ENCODE measurements at places on chromosomes 6 and 20.

- DNase-seq = no peak
Measured at GRCh38 chr6:110681543-110682459, 133.5 kb downstream of the CDK19 start.

DNA sequence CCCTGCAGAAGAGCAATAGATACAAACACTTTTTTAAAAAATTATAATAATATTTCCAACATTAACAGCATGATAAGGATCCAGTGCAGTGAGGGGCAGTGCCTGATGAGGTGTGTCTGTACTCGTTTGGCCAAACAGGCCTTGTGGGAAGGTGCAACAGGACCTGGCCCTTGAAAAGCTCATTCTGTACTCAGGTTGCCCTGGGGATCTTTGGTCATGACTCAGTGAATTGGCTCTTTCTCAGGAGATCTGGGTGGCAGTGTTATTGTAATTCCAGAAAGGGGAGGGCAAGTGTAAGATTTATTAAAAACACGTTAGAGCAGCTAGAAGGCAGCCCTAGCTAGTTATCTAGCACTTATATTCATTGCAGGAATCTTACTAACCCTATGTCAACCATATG lies 2.9 kb upstream of the SPINT3 start:
- DNase-seq = peak; percentile 3

- DNase-seq = peak; percentile 27
Measured at GRCh38 chr6:135667691-135668455, 170.3 kb upstream of the AHI1 start.

GRCh38 chr6:38610050-38610625 lies 29.6 kb downstream of the BTBD9 start:
- no peak for DNase-seq

Data from right kidney (tissue), 9 donors.